NT2/D1 (cell line): ENCODE measurements at places on chromosomes 7 and 10.

- no peak for DNase-seq
Observed at GRCh38 chr7:155857141-155857540, 44.9 kb upstream of the SHH start.

DNA sequence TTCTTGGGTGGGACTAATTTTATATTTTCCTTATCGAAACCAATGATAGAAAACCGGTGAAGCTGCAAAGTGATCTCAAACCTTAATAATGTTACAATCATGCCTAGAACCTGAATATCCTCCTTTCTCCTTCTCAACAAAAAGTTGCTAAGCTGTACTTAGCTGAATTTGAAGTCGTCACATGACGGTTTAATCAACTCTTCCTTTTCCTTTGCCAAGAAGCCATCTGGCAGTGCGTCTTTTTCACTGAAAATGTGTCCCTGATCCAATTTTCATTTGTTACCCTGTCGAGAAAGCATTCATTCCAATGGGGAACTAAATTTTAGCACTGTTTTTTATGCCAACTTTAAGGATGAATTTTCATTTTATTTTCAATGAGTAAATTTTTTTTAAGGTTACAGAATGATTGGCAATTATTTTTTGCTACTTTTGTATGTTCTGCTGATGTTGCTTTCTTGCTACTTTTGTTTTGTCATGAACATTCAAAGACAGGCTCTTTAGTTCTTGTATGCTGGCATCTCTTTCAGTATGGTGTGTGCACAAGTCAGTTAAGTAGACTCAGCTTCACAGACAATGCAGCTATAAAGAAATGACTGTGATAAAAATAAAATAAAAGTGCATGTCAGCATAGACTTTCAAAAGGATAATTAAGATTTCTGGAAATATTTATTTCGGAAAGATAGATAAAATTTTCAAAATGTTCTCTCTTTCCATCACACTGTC, 980.0 kb downstream of the DNAJB9 start:
- DNase-seq: no peak

DNA sequence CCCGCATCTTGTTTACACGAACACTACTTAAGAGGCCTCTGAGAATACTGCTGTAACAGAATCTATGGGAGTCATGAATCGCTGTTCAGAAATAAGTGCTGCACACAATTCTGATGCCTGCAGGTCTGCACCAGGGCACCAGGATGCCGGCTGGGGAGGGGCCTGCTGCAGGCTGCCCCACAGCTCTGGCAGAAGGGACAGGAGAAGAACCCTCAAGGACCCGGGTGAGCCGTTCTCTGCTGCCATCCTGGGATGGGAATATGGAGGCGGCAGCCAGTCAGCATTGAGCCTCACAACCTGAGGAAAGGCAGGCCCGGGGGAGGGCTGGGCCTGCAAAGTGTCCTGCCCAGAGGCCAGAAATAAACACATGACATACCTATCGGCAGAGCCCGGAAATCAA, 11.2 kb downstream of the TUBGCP2 start:
- DNase-seq: no peak

DNA sequence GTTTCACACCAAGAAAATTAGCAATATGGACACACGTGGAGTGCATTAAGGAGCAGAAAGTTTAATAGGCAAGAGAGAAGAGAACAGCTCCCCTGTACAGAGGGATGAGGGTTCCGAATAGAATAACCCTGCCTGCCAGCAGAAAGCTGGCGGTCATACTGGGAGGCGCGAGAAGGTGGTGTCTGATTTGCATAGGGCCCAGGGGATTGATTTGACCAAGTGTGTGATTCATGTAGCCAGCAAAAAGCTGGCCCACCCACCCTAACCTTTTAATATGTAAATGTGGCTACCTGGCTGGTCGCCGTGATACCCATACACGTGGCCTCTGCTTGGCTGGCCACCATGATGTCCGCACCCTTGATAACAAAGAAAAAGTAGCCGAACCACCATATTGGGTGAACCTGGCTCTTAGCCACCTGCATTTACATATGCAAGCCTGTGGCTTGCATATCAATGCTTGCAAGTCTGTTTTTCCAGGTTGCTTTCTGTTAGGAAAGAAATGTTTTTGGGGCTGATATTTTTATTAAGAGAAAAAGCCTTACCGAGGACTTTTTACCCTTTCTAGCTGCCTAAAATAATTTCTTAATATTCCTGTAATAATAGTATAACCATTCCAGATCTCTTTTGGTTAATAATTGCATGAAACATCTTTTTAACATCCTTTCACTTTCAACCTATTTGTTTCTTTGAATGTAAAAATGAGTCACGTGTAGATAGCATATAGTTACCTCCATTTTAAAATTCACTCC, 20.5 kb upstream of the VWDE start:
- peak; percentile 79 for DNase-seq

DNA sequence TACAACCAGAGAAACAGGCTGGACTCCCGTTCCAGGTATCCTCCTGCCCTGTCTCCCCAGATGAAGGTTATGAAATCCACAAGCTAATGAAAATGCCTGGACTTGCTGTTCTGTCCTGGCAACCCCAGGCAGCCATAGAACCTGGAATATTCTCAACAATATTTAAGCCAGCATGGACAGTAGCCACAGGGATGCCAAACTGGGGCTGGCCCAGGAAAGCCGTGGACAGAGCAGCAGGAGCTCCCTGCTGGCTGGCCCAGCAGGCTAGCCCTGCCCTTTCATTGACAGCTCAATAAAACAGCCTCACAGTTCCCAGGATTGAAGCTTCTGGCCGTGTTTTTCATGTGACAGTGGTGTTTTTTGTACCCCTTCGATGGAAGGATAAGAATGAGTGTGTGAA, 230.6 kb downstream of the BMPER start:
- no peak for DNase-seq

DNA sequence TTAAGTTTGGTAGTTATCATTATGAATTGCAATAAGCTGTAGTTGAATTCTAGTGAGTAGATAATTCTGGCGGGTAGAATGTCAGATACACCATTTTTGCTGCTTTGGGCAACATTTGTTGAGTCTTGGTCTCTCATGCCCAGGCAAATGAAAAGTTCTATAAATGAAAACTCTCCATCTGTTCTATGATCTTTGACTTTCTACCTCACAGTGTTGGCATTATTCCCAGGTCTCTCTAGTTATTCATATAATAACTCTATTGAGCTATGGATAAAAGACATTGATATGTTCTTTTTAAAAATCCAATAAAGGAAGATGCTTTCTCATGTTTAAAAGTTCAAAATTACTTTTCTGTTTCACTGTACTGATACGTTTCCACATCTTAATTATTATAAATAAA, 415.3 kb upstream of the SEMA3D start:
- no peak for DNase-seq

DNA sequence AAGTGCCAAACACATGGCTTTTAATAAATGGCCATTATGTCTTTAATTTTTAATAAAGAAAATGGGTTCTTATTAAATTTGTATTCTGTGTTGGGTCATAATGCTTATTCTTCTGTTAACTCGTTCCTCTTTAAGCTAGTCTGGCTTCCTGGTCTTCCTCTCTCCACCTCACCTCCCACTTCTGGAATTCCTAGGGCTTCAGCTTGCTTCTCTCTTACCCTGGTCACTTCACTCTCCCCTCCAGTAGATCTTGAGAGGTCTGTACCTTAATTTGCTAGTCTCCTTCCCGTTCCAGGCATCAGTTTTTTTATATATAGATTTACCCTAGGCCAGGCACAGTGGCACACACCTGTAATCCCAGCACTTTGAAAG, 111.2 kb downstream of the RALA start:
- DNase-seq: no peak

DNA sequence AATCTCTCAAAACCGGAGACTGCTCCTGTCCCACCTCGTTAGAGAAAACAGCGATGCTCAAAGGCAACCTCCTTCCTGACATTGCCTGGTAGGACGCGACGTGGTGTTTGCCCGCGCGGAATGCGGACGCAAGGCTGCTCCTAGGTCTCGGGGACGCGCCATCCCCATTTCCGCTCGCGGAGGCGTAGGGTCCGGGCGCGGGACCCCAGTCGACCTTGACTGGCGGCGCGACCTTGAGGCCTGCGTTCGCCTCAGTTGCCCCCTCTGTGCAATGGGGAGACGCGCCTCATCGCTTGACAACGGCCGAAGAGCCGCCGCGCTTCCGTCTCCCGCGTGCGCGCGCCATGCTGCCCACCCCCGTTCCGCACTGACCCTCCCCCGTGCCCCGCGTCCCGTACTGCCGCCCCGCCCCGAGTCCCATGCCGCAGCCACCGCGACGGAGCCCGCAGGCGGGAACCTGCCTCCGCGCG, 412 bp upstream of the PPIA start:
- no peak for DNase-seq

- DNase-seq: no peak
Observed at GRCh38 chr7:153389261-153389660, 629.7 kb downstream of the ACTR3B start.

DNA sequence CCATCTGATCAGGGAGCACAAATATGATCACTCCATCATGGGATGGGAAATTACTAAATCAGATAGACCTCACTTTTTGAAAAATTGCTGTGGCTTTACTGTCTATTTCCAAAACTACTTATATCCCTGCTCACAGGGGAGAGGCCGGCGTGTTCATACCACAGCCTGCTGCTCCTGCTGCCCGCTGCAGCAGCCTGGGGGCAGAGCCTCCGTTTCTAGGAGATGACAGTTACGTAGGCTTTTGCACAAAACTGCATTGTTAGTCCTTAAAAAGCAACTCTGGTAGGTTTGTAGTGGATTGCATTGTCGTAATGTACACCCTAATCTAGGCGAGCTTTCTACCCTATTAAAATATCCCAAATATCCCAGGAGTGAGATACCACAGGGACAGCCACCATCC, 203.7 kb downstream of the EBF3 start:
- no peak for DNase-seq

DNA sequence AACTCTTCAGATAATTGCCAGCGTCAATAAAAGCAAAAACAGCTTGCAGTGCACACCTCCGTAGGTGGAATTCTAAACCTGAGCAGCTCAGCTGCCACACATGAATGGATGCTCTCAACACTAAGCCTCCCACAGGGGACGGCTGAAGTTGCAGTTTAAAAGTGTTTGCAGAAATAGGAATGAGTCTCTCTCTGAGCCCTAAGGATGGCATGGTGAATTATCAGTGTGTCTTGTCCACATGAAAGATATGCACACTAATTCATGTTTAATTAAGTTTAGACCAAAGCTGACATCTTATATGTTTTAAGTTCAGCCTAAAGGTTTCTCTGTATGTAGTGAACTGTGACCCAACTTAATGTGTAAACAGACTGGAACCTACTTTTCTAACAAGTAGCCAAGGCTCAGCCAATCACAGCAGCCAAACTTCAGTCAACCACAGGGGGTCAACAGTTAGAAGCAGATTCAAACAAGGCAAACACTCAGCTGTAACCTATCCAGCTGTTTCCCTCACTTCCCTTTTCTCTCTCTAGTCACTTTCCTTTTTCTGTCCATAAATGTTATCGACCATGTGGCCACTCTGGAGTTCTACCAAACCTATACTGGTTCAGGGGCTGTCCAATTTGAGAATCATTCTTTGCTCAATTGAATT, 38.1 kb downstream of the CTTNBP2 start:
- DNase-seq: no peak

GRCh38 chr10:82267014-82267413, 392.0 kb downstream of the NRG3 start:
- DNase-seq: no peak

- no peak for DNase-seq
Observed at GRCh38 chr7:44724276-44724675, 24.4 kb upstream of the ZMIZ2 start.

DNA sequence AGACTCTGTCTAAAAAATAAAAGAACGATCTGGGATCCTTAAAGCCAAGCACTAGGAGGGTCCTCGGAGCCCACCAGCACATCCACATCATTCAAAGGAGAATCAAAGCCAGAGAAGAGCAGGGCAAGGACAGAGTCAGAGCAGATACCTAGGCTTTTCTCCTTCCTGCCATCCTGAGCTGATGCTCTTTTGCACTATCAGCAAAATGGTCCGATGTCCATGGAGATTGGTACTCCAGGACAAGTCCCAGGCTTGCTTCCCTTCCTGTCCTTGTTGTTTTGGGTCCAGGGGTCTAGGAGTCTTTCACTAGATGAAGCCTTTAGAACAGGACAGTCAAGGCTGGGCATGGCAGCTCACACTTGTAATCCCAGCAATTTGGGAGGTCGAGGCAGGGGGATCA, 58.0 kb upstream of the ELN start:
- DNase-seq: no peak

DNA sequence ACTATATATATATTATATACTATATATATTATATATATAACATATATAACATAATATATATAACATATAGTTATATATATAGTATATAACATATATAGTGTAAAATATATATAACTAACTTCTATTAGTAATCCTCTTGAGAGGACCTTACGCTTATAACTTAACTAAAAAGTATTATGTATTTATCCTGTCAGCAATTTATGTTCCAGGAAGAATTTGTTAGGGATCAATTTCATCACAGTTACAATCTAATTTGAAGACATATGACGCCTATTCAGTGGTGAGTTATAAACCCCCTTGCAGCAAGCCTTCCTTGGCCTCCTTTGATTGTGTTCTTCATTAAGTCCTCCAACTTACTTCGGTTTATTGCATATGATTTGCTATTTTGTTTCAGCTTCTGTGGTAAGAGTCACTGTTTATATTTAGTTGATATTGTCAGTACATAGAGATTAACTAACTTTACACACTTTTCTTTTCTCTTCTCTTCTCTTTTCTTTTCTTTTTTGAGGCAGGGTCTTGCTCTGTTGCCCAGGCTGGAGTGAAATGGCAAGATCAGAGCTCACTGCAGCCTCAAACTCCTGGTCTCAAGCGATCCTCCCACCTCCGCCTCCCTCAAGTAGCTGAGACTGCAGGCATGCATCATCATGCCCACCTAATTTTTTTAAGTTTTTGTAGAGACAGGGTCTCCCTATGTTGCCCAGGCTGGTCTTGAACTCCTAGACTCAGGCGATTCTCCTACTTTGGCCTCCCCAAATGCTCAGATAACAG, 59.7 kb downstream of the ANKRD61 start:
- DNase-seq: no peak

DNA sequence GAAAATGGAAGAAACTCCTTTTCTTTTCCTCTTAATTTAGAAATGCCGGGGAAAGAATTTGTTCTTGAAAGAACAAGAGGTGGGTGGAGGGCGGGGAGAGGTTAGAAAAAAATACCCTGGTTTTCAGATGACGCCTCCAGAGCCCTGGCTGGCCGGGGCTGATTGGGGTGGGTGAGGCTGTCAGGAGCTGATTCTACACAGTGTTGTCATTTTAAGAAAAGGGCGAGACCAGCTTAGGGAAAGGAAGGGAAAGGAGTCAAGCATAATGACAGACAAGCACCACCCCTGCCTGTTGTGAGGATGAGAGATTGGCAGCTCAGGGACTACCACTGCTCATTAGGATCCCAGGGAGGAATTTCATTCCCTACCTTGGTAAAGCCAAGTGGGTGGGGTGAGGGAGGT, 9.9 kb upstream of the FAM180A start:
- DNase-seq: peak; percentile 43
